GM23338 (cell line): ENCODE measurements at places on chromosomes 6 and 20. TPM values are rescaled to one million over a fixed set of nuclear protein-coding genes. Genes with fewer than 3 reads are reported as not detected.

DNA sequence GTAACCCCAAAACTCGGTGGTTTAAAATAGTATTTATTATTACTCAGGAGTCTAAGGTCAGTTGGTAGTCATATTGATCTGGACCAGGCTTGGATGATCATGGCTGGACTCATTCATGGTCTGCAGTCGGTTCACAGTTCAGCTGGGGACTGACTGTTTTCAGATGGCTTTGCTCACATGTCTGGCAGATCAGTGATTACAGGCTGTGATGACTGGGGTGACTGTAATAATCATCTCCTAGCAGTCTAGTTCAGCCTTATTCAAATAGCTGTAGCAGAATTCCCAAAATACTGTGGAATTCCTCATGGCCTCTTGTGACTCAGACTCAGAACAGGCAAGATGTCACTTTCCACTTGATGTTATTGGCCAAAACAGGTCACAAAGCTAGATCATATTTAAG is 16.4 kb upstream of the NT5DC1 start:
- no peak for DNase-seq
- H3K27ac ChIP-seq: no peak overlapping the region
- H3K27me3 ChIP-seq: no peaks in the 10 kb centered on the region
- H3K4me3 ChIP-seq: no peak overlapping the region

DNA sequence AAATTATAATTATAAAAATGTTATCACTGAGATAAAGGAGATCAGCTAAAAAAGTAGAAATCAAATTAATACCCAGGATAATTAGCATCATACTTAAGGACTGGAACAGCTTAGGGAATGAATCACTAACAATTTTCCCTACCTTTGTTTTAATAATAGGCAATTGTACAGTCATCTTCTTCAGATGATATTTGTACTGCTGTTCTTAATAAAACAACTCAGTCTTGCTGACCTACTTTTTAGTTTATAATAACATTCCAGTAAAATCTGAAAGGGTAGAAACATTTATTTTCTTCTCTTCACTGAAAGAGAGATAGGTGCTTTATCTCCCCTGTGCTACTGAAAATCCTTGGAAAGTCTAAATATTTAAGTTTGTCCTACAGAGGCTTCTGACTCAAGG is 271.2 kb upstream of the THEMIS start:
- H3K4me1 ChIP-seq: no peaks in the 10 kb centered on the region
- no peak overlapping the region for H3K4me3 ChIP-seq
- no peak overlapping the region for H3K27ac ChIP-seq
- DNase-seq: no peak
- H3K27me3 ChIP-seq: no peaks in the 10 kb centered on the region

GRCh38 chr6:6409397-6410030 is 89.1 kb upstream of the F13A1 start:
- H3K27me3 ChIP-seq: no peaks in the 10 kb centered on the region
- DNase-seq: peak; percentile 35
- H3K4me3 ChIP-seq: no peak overlapping the region
- H3K4me1 ChIP-seq: no peaks in the 10 kb centered on the region
- no peaks in the 10 kb centered on the region for H3K36me3 ChIP-seq

DNA sequence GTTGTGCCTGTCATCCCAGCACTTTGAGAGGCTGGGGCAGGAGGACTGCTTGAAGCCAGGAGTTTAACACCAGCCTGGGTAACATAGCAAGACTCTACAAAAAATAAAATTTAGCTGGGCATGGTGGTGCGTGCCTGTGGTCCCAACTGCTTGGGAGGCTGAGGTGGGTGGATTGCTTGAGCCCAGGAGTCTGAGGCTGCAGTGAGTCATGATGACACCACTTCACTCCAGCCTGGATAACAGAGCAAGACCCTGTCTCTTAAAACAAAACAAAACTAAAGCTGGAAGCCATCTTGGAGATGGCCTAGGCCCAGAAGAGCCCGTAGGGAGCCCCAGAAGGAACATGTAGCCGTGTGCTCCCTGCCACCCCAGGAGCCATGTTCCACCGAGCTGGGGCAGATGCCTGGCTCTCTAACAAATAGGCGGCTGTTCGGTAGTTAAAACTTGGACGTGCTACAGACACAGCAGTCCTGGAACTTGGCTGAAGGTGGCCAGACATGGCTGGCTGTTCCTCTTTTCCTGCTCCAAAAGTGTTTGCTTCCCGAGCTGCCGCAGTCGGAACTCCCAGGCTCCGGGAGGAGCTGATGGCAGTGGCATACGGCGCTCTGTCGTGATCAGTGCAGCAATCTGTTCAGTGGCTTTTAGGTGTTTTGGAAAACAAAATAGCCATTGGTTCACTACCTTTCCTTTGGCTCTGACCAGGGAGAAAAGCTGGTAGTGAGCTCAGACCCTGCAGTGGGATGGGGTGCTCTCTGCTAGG is 37.0 kb downstream of the DYNLT1 start:
- no peak for DNase-seq
- no peaks in the 10 kb centered on the region for H3K27me3 ChIP-seq
- no peak overlapping the region for H3K27ac ChIP-seq

GRCh38 chr20:37228656-37229055 is 33.0 kb downstream of the GHRH start:
- H3K4me3 ChIP-seq: no peak overlapping the region
- H3K36me3 ChIP-seq: peaks cover 80% of the 10 kb centered on the region
- H3K4me1 ChIP-seq: peaks cover 33% of the 10 kb centered on the region

DNA sequence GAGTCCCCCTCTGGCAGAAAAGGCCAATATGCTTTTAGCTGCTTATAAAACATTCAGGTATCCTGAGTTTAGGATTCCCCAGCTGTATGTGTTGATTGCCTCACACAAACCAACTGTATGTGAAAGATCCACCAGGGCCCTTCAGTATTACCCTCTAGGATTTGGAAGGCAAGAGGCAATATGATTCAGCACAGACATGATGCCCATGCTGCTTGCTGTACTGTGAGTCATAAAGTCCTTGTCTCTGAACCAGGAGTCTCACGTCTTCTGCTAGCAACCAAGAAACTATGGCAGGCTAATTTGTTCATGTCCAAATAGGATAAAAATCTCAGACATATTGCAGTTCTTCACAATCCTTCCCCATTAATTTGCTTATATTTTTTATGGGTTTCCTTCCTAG is 789.2 kb upstream of the SLC35B3 start:
- no peaks in the 10 kb centered on the region for H3K36me3 ChIP-seq
- no peak overlapping the region for H3K4me3 ChIP-seq
- no peaks in the 10 kb centered on the region for H3K4me1 ChIP-seq
- H3K27ac ChIP-seq: no peak overlapping the region
- H3K27me3 ChIP-seq: no peaks in the 10 kb centered on the region

DNA sequence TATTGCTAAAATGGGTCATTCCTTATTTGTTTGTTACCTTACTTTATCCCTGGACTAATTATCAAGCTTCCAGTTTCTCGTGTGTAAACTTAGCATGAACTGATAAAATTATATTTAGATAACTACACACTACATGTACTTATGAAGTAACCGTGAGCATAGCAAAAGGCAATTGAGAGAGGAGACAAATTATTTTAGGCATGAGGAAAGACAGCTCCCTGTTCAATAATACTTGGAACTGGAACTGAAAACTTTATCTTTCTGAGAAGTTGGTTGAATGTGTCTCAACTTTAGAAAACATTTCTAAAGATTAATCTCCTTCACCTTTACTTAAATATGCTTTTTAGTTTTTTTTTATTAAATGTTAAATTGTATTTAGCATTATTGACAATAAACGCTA is 11.4 kb downstream of the CRISP3 start:
- DNase-seq: no peak
- no peaks in the 10 kb centered on the region for H3K27me3 ChIP-seq
- no peaks in the 10 kb centered on the region for H3K36me3 ChIP-seq
- no peaks in the 10 kb centered on the region for H3K4me1 ChIP-seq

GRCh38 chr20:62603021-62603906 is 39.0 kb upstream of the SLCO4A1 start:
- no peak for DNase-seq
- no peaks in the 10 kb centered on the region for H3K36me3 ChIP-seq
- H3K27me3 ChIP-seq: no peaks in the 10 kb centered on the region
- no peak overlapping the region for H3K27ac ChIP-seq

DNA sequence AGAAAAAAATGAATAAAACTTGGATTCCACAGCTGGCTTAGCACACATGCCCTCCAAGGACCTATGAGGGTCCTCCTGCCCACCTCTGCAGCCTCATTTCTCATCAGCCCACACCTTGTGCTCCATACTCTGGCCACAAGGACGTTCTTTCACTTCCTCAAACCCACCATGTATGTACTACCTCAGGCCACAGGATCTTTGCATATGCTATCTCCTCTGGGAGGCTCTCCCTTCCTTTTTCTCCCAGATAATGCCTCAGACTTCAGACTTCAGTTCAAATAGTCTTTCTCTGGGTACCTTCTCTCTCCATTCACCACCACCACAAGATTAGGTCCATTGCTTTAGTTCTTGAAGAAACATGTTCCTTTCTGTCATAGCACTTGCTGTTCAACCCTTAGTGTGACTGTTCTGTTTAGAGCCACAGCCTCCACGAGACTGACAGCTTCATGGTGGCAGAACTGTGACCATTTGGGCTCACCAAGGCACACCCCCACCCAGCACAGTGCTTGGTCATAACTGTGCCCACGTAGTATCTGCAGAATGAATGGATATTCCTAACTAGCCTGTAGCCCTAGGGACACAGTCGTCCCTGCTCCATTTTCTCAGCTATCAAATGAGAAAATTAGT is 146.7 kb upstream of the LRFN2 start:
- H3K27ac ChIP-seq: no peak overlapping the region
- H3K4me3 ChIP-seq: no peak overlapping the region
- no peaks in the 10 kb centered on the region for H3K27me3 ChIP-seq
- DNase-seq: no peak

- H3K27me3 ChIP-seq: peaks cover 50% of the 10 kb centered on the region
- DNase-seq: peak; percentile 52
- no peak overlapping the region for H3K27ac ChIP-seq
- peaks cover 31% of the 10 kb centered on the region for H3K4me1 ChIP-seq
These were observed 3.3 kb downstream of the ADGRB3 start for GRCh38 chr6:68638230-68638900.

DNA sequence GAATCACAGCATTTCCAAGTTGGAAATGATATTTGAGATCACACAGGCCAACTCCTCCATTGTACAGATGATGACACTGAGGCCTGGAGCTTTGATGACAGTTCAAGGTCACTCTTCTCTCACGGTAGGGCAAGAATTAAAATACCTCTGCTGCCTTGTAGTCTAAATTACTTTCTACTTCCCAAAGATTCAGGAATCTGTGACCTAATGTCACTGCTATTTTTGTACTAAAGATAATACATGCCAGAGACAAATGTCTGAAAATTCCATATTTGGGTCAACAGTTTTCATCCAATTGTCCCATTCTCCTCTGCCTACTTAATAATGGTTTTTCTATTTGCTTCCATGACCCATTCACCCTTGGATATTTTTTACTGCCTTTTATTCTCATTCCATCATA is 160.0 kb downstream of the SOD2 start:
- no peaks in the 10 kb centered on the region for H3K36me3 ChIP-seq
- no peak for DNase-seq
- no peak overlapping the region for H3K4me3 ChIP-seq
- no peak overlapping the region for H3K27ac ChIP-seq

- H3K4me1 ChIP-seq: no peaks in the 10 kb centered on the region
- H3K27me3 ChIP-seq: no peaks in the 10 kb centered on the region
- no peak overlapping the region for H3K4me3 ChIP-seq
- no peaks in the 10 kb centered on the region for H3K36me3 ChIP-seq
These were observed 361.6 kb downstream of the PHF3 start for GRCh38 chr6:63997221-63997620.

DNA sequence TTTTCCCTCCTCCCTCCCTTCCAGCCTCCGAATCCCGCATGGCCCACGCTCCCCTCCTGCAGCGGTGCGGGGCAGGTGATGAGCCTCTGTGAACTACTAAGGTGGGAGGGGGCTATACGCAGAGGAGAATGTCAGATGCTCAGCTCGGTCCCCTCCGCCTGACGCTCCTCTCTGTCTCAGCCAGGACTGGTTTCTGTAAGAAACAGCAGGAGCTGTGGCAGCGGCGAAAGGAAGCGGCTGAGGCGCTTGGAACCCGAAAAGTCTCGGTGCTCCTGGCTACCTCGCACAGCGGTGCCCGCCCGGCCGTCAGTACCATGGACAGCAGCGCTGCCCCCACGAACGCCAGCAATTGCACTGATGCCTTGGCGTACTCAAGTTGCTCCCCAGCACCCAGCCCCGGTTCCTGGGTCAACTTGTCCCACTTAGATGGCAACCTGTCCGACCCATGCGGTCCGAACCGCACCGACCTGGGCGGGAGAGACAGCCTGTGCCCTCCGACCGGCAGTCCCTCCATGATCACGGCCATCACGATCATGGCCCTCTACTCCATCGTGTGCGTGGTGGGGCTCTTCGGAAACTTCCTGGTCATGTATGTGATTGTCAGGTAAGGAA is at the start of gene OPRM1:
Gene OPRM1 (plus strand): TSS at position 10 of the 612 bp plus-strand sequence. CDS start 305 bp downstream, at position 315.
- 0 out of 2 replicates have a peak, but pooled peaks cover 3% of the 10 kb centered on the region for H3K4me1 ChIP-seq
- no peaks in the 10 kb centered on the region for H3K36me3 ChIP-seq
- H3K4me3 ChIP-seq: peak within 1 kb of the TSS; percentile 61
- no peak within 1 kb of the TSS for H3K27ac ChIP-seq
- DNase-seq: peak; percentile 93
- H3K27me3 ChIP-seq: peaks cover 17% of the 10 kb centered on the region

DNA sequence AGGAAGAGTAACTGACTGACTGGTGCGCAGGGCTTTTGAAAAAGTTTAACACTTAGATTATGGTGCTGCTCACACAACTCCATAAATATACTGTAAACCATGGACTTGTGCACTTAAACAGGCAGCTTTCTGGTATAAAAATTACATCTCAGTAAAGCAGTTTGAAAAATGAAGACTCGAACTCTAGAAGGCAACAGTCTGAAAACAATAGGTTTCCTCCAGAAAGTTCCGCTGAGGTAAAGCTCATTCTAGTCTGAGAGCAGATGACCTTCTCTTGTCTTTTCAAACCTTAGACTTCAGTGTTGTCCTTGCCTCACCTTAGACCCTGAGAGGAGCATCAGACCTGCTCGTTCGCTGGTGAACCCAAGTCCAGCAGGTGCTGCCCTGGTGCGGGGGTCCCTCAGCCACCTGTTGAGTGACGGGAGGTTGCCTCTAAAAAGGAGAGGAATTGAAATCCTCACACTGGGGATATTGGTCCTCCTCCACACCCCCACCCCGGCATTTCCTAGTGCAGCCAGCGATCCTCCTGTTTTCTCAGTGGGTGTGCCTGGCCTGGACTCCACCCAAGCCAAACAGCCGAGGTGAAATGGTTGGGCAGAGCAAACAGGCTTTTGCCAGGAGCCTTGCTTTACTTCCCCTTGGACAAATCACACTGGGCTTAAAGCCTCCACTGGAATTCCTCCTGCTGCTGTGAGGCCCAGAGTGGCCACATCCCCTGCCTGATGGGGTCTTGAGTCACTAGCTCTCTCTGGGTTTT is 14.7 kb upstream of the PYGB start:
- no peak overlapping the region for H3K4me3 ChIP-seq
- DNase-seq: no peak
- H3K27ac ChIP-seq: no peak overlapping the region; the same call in 1 of the 2 replicates
- no peaks in the 10 kb centered on the region for H3K27me3 ChIP-seq

GRCh38 chr20:35049776-35050352 is 42.7 kb downstream of the TRPC4AP start:
- peaks cover 12% of the 10 kb centered on the region; the same call in 1 of the 2 replicates for H3K36me3 ChIP-seq
- H3K4me3 ChIP-seq: no peak overlapping the region
- H3K27me3 ChIP-seq: no peaks in the 10 kb centered on the region

TNFRSF6B gene
- 0.28 and 3.8 TPM in 2 replicates for total RNA-seq

OPRM1 gene
- 0.52 TPM in 1 of 2 replicates, not detected in the other for total RNA-seq

IMPG1 gene
- total RNA-seq: not detected in 2 replicates

SPATA25 gene
- 1.0 and 7.5 TPM in 2 replicates for total RNA-seq

PRND gene
- total RNA-seq: 0.10 TPM in 1 of 2 replicates, not detected in the other
